Dermis microvascular lymphatic vessel endothelial cell (primary cell): ENCODE measurements at places on chromosomes 7 and 10. TPM values are rescaled to one million over a fixed set of nuclear protein-coding genes. Genes with fewer than 3 reads are reported as not detected.

Gene RUFY2
- 13.4 and 13.5 TPM in 2 replicates for total RNA-seq

DNA sequence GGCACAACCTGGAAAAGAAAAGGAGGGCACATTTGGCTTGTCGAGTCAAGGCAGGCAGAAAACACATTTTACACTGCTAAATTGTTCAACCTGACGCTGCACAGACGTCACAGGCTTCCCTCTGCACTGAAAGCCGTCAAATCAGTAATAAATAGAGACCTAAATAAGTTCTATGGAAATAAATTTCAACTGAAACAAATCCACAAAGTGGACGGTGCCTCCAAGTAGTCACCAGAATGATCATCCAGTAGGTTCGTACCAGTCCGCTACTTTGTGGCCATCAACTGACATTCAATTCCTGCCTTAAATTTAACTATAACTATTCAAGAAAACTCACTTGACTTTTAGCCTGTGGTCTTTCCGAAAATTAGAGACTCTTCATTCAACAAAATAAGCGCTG, 49.0 kb downstream of the NPVF start:
- DNase-seq: no peak

DNA sequence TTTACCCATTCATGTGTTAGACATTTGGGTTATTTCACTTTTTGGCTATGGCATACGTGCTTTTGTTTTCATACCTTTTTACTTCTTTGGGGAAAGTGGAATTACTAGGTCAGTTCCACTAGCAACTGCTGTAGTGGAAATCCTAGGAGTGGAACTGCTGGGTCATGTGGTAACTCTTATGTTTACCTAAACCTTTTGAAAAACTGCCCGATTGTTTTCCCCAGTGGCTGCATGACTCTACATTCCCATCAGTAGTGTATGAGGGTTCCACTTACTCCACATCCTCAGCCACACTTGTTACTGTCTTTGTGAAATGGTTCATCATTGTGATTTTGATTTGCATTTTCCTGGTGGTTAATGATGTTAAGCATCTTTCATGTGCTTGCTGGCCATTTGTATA, 82.3 kb downstream of the TAX1BP1 start:
- no peak for DNase-seq

GRCh38 chr10:44769450-44769849, 141.7 kb upstream of the TMEM72 start:
- DNase-seq: no peak
